T-helper 2 cell (primary cell): ENCODE measurements at places on chromosomes 13 and 19.

DNA sequence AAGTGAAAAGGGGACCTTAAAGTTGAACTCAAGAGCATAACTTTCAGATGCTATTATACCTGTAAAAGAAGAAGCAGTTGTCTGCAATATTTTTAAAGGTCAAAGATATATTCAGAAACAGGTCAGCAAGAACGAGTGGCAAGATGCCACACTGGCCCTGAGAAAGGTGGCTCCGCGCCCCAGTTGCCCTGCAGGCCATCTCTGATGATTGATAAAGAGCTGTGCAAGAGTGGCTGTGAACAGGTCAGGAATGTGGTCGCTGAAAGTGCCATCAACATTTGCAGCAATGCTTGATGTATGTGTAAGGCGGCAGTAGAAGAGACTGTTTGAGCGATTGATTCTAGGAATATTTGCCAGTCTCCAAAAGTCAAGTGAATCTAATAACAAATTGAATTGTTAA is 664.2 kb upstream of the SLC10A2 start:
- no peak for DNase-seq

- no peak for DNase-seq
Measured at GRCh38 chr19:2683430-2684003, 19.0 kb downstream of the GNG7 start.

DNA sequence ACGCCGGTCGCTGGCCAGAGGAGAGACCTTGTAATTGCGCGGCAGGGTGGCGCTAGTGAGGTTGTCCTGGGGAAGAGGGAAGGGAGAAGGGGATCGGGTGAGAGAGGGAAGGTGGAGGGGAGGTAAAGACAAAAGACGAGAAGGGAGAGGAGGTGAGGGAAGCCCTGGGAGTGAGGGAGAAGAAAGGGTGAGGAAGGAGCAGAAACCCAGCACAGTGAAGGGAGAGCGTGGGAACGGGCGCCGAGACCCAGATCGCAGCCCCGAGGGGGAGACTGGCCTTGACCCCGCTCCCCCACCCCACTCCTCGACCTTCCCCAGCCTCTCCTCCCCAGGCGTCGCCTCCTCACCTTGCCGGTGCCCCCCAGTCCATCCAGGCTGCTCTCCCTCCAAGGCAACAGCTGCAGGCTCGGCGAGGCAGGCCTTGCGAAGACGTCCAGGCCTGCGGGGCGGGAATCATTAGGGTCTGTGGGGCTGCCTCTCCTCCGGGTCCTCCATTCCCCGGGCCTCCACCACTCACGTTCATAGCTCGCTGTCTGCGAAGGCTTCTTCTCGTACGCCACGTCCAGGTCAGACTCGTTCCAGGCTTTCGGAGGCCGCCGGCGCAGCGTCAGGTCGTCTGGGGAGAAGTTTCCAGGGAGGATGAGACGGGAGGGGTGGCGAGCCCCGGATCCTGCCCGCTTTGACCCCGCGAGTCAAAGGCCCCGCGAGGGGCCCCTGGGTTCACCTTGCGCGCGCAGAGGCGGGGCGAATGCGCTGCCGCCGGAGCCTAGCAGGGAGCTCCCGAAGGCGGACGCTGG is 8.8 kb downstream of the PPP1R13L start:
- no peak for DNase-seq

DNA sequence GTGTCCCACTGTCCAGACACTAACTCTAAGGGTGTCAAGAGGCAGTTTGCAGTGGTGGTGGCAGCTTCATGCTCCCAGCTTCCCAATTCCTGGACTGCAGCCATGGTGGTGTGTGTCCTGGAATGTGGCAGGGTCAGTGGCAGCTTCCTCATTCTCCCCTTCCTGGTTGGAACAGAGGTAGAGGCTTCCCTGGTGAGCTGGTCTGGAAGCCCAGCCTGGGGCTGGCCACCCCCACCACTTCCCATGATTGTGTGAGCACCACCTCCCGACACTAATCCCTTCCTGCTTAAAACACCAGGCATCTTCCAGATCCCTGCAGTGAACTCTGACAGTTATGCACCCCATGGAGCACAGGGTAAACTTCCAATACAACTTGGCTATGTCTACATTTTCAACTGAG is 134.9 kb downstream of the RAP2A start:
- no peak for DNase-seq

DNA sequence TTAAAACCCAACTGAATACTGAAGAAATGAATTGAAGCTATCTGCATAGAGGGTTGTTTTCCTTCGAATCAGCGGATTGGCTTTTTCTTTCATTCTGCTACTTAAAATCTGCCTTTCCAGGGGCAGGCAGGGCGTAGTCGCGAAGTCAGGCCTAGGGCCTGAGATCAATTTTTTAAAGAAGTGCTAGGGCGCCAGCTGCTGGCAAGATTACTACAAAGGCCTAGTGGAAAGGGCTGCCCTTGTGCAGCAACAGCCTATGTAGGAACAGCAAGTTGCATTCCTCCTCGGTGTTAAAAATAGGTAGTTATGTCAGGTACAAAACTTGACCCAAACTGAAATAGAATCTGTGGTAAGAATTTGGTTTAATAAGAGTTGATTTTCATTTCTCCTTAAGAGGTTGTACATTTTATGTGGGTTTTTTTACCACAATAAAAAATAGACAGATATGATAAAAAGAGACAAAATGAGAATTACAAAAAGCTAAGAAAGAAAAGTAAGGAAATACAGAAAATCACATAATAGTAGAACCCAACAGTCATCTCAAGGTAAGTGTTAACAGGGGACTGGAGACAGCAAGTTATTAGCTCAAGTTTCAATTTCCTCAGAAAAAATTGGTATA is 9.5 kb upstream of the URAD start:
- DNase-seq, result no peak

GRCh38 chr19:17495639-17496296 is 15.7 kb upstream of the PGLS start:
- no peak for DNase-seq

- DNase-seq, result no peak
Measured at GRCh38 chr13:76868371-76868770, 17.8 kb downstream of the KCTD12 start.

DNA sequence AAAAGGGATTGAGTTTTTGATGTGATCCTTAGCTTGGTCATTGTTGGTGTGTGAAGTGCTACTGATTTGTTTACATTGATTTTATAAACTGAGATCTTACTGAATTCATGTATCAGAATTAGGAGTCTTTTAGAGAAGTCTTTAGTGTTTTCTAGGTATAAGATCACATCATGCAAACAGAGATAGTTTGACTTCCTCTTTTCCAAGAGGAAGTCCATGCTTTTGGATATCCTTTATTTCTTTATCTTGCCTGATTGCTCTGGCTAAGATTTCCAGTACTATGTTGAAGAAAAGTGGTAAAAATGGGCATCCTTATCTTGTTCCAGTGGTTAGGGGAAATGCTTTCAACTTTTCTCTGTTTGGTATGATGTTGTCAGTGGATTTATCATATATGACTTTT is 561.2 kb upstream of the SLITRK1 start:
- DNase-seq, result no peak

GRCh38 chr19:42150364-42150763 is 18.1 kb upstream of the POU2F2 start:
- DNase-seq, result no peak

- no peak for DNase-seq
Measured at GRCh38 chr19:49340069-49340864, 5.1 kb downstream of the CD37 start.

GRCh38 chr13:104181526-104182231 is 1115.5 kb upstream of the SLC10A2 start:
- DNase-seq, result no peak

DNA sequence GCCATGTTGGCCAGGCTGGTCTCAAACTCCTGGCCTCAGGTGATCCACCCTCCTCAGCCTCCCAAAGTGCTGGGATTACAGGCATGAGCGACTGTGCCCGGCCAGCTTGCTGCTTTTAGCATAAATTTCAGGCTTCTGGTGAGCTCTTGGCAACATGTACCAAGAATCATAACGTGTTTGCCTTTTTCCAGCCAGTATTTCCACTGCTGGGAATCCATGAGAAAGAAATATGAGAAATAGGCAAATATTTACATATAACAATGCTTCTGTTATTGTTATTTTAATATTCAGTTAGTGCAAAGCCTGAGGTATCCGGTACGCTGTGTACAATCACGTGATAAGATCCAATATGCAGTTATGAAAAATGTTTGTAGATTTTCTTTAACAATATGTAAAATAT is 29.2 kb upstream of the CERS4 start:
- DNase-seq, result no peak

DNA sequence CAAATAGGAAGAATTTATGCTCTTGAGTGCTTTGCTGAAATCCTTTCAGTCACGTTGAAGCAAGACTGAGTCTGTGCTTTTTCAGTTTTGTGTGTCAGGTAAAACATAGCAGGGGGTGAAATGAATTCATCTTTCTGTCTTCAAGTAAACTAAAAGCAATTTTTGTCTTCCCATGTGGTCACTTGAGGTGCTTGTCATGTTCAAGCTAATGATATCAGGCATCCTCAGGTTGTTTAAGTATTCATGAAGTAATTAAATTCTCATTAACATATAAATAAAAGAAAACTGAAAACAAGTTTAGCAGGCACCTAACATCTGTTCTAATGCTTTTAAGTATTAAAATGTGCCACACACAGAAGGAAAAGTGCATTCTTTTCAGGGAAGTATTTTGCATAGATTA is 2701.3 kb downstream of the PCDH9 start:
- DNase-seq, result no peak

- DNase-seq, result no peak
Measured at GRCh38 chr13:76973920-76974617, 17.8 kb upstream of the CLN5 start.

- DNase-seq, result no peak
Measured at GRCh38 chr13:37656247-37656940, 57.8 kb upstream of the POSTN start.

DNA sequence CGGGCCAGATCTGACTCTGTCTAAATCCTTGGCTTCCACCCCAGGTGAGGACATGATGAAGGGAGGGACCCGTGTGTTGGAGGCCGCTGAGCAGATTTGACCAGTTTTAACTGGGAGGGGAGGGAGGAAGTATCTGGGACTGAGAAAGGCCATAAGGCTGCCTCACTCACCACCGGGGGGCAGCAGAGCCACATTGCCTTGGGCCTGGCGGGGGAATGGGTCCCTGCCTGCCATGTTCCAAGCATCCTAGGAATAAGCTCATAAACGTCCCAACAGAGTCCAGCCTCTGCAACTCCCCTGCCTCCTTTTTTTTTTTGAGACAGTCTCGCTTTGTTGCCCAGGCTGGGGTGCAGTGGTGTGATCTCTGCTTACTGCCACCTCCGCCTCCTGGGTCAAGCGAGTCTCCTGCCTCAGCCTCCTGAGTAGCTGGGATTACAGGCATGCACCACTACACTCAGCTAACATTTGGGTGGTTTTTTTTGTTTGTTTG is 15.5 kb downstream of the MAST3 start:
- peak; percentile 67 for DNase-seq

DNA sequence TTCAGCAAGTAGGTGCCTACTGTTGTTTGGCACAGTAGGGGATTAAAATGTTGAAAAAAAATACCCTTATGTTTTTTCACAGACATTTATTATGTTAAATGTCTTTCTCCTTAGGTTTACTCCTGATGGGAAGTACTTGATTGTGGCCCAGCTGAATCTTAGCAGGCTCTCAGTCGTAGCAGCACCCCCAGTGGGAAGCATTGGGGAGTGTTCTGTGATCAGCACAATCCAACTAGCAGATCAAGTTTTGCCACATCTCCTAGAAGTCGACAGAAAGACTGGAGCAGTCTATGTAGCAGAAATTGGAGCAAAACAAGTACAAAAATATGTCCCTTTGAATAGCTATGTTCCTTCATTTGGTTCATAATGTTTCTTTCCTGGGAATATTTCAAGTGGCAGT is 9.3 kb downstream of the NHLRC3 start:
- DNase-seq, result no peak

DNA sequence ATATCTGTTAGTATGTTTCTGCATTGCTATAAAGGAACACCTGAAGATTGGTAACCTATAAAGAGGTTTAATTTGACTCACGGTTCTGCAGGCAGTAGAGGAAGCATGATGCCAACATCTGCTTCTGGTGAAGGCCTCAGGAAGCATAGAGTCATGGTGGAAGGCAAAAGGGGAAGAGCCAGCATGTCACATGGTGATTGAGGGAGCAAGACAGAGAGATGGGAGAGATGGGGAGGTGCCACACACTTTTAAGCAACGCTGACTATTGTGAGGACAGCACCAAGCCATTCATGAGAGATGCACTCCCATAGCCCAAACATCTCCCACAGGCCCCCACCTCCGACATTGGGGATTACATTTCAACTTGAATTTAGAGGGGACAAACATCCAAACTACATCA is 32.8 kb downstream of the COG6 start:
- no peak for DNase-seq

- DNase-seq, result no peak
Measured at GRCh38 chr13:94120878-94121277, 358.6 kb downstream of the DCT start.

DNA sequence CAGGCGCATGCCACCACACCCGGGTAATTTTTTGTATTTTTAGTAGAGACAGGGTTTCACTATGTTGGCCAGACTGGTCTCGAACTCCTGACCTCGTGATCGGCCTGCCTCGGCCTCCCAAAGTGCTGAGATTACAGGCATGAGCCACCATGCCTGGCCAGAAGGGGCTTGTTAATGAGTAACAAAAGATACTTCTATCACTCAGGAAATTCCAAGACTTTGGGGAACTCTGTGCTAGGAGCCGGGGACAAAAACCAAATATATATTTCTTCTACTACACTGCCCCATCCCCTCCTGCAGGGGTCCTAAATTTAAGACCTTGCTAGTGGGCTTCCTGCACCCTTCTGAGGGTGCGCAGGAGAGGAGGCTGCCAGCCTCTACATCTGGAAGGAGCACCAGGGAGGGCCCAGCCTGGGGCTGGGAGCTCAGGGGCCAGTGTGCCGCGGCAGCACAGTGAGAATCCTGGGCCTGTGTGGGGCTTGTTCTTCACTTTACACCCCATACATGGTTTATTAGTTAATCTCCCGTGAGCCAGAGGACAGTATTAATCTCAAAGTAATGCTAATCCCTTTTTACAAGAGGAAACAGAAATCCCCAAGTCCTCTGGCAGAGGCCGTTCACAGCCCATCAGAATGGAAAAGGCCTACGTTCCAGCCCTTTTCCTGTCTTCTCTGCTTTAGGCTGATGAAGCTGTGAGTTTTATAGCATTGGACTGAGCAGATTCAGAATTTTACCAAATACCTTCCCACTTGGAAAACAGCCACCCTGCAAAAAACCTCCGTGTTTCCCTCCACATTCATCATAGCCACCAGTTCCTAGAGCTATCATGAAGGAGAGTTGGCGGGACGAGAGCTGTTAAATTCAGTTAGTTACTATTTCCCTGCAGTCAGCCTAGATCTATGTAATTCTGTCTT is 44.4 kb upstream of the NPAS1 start:
- no peak for DNase-seq

- no peak for DNase-seq
Measured at GRCh38 chr13:31485651-31486051, 253.7 kb upstream of the RXFP2 start.
